ENCODE measurements at places on chromosomes 2 and 18. TPM values are rescaled to one million over a fixed set of nuclear protein-coding genes. Genes with fewer than 3 reads are reported as not detected.

DNA sequence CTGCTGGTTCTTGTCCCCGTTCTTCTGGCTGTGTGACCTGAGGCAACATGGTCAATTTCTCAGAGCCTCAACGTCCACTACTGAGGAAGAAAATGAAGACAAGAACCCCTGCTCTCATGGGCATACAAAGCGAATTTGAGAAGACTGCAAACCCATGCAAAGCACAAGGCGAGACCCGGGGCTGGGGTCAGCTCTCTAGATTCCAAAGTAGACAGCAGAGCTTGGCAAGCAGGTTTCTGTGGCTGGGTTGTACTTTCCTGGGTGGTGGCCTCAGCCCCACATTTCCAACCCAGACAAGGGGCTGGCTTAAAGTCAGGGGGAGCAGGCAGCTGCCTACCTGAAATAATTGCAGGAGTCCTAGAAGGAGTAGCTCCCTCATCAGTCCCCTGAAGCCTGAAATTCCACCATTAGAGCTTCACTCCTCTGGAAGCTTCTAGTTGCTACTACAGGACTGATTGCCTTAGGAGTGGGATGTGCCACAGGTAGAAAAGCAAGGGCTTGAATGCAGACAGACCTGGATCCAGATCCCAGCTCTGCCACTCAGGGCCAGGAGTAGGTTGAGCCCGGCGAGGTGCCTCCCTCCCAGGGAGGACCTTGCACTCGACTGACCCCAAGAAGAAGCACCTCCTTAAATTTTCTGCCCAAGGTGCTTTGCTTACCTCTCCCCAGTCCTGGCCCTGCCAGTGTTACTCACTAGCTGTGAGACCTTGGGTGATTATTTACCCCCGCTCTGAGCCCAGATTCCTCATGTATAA, 127.6 kb downstream of the CLIP4 start:
- no peaks in the 10 kb centered on the region for H3K36me3 ChIP-seq
- no peaks in the 10 kb centered on the region for H3K27me3 ChIP-seq
- no peak for DNase-seq
- no peak overlapping the region for H3K27ac ChIP-seq
- no peak overlapping the region for H3K4me3 ChIP-seq

FAM237A gene
- total RNA-seq, result not detected

MYO5B gene
- 0.07 TPM for total RNA-seq

DNA sequence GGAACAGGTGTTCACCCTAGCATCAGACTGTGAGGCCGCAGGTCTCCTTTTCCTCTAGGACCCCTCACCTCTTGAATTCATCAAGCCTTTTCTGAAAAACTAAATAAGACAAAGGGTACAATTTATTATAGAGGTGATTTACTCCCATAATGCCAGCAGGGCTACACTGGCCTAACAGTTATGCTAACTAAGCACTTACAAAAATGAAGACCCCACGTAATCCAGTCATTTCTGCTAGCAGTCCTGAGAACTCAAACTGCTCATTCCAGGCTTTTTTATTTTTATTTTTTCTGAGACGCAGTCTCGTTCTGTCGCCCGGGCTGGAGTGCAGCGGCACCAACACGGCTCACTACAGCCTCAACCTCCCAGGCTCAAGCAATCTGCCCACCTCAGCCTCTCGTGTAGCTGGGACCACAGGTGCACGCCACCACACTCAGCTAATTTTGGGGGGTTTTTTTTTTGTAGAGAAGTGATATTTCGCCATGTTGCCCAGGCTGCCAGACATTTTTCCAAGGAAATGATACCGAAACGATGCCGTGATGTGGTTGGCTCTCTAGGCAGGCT, 14.2 kb downstream of the CAPG start:
- H3K27ac ChIP-seq, result no peak overlapping the region
- peaks cover 8% of the 10 kb centered on the region for H3K4me1 ChIP-seq
- H3K27me3 ChIP-seq, result no peaks in the 10 kb centered on the region
- no peaks in the 10 kb centered on the region for H3K36me3 ChIP-seq
- no peak overlapping the region for H3K4me3 ChIP-seq

NEB gene
- total RNA-seq, result 0.29 TPM

DNA sequence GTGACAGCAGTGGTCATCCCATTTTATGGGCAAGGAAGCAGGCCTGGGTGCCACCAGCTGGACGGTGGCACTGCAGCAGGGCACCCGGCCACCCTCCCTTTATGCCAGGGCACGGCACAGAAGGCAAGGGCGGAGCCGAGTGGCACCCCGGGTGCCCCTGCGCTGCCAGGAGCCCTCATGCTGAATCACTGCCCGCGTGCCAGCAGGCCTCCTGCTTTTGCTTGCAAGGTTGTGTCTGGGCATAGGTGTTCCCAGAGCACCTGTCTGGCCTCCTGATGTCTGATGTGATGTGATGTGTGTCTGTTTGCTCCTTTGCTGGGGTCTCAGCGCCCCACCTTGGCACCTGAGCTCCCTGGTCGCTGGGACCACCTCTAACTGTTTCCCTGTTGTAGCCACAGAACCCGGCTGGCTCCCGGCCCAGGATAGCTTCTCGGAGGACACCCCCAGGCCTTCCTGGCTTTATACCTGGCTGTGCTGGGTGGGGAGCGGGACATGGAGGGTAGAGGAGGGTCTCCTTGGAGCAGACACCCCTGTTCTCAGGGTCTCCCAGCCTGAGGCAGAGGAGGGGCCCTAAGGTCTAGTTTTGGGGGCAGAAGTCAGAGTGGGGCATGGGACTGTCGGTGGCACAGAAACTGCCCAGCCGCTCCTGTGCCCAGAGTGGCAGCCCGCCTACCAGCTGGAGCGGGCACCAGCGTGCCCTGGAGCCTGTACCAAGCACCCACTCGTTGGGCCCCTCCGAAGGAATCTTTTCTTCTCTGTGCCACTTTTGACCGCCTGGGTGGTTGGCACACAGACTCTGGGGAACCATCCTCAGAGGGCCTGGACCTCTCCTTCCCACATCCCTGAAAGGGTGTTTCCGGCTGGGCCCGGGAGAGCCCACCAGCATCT, 3.6 kb downstream of the GPC1 start:
- no peaks in the 10 kb centered on the region for H3K36me3 ChIP-seq
- H3K4me1 ChIP-seq, result peaks cover 12% of the 10 kb centered on the region
- no peak overlapping the region for H3K27ac ChIP-seq
- no peak overlapping the region for H3K4me3 ChIP-seq
- H3K27me3 ChIP-seq, result peaks cover 22% of the 10 kb centered on the region

MYL12B gene
- 252 TPM for total RNA-seq

DNA sequence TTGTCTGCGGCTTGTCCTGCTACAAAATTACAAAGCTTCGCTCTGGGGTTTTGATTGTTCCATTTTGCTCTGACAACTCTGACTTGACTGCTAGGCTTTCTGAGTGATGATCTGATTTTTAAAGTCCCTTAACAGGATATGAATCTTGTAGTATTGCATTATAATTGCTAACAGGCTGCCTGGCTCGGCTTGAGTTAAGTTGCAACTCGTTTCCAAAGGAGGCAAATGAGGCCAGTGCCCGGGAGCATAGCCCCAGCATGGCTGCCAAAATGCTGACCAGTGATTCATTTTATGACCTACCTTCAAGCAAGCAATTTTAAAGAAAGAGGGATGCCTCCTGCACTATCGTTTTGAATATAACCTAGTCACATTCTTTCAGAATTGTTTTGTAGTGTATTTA, 135.4 kb downstream of the COL6A3 start:
- H3K36me3 ChIP-seq, result no peaks in the 10 kb centered on the region
- no peaks in the 10 kb centered on the region for H3K27me3 ChIP-seq
- H3K4me1 ChIP-seq, result no peaks in the 10 kb centered on the region
- H3K27ac ChIP-seq, result no peak overlapping the region
- DNase-seq, result no peak

All from CD8-positive, alpha-beta memory T cell (primary cell).